Right renal pelvis (tissue), 4 donors: ENCODE measurements at places on chromosomes 3 and 15. TPM values are rescaled to one million over a fixed set of nuclear protein-coding genes. Genes with fewer than 3 reads are reported as not detected.

DNA sequence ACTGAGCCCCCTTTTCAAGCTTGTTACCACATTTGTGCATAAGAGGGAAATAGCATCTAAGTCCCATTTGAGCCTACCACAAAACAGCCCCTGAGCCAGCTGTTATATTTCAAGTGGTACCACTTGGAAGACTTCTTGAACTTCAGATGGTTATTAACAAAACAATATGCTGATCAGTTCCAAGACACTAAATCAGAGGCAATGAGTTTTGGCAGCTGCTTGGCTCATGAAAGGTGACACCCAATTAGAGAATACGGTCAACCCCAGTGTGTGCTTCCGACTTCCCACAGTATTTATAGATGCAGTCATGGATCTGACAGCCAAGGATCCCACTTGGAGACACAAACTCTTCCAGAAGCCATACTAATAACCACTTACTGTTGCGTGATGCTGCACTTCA lies 469.6 kb upstream of the PPP2R3A start:
- DNase-seq, result no peak

GRCh38 chr3:115670911-115671310 lies 47.6 kb downstream of the GAP43 start:
- DNase-seq, result no peak

DNA sequence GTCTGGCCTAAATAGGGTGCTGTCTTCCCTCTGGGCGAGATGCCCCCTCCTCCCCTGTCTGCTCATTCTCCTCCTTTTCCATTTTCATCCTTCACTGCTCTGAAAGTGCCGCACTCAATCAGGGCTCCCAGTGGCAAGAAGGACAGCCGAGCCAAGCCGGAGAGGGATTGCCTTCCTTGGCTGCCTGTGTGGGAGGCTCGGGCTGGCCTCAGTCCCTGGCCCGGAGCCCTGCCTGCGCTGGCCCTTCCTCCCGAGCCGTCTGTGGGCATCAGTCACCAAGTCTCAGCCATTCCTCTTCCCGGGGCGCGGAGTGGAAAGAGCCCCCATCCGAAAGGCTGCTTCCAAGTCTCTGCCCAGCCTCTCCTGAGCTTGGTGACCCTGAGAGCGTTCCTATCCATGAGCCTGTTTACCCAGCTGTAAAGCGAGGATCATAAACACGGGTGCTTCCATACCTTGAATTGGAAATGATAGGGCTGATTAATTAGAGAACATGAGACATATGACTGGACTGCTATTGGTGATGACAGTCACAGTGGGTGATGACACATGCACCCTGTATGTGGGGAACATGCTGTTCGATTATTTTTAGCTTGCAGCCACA lies 59.1 kb upstream of the TLE3 start:
- DNase-seq, result no peak

- DNase-seq, result no peak
These were observed 148.4 kb upstream of the TLE3 start for GRCh38 chr15:70245932-70246622.

DNA sequence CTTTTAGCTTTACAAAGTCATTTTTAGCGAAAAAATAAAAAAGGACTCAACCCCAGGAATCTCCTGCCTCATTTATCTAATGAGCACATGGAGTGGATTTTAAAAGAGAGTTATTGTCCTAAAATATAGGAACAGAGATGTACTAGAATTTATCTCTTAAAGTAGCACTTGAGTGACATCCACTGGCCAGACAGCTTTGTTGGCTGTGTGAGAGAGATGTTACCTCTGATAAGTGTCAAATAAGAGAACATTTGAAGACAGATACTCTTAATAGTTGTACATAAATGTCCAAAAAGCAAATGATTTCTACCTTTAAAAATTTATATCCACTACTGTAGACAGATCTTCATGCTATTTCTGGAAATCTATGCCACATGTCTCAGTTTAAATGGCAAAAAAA lies 12.3 kb upstream of the MFSD1 start:
- DNase-seq, result no peak

The ABCC5 gene
- 63.3 TPM for polyA plus RNA-seq

GRCh38 chr3:72274493-72275330 lies 489.8 kb upstream of the PROK2 start:
- no peak for DNase-seq

The CHRM5 gene
- polyA plus RNA-seq, result 0.19 TPM

DNA sequence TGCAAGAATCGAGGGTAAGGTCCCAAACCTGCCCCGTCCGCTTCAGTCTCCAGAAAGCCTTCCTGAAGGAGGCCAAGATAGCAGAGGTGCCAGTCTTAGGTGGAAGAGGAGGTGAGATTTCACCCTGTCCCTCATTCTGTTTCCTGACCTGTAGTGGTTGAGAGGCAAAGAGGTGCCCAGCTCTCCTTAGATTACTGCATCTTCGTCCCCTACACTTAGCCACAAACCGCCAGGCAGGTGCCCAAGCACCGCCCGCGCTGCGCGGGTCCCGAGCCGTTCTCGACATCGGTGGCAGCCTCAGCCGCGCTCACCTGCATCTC lies 23.8 kb upstream of the POLG start:
- DNase-seq, result no peak

DNA sequence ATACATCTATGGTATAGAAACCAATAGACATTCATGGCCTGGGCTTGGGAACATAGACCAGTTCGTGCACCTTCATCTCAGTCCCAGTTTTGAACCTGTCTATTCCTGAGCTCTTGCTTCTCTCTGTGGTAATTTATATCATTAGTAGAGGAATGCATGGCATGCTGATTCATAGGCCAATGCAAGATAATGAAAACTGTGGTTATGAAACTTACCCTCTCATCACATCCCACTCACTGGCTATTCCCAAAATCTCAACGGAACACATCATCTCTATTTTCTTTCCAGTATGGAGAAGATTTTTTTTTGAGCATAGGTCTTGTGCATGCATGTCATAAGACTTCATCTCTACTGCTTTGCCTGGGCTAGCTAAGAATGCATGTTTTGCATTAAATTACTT lies 18.7 kb upstream of the P2RY12 start:
- no peak for DNase-seq

The EHD4 gene
- polyA plus RNA-seq, result 16.2 TPM

- no peak for DNase-seq
These were observed 29.6 kb upstream of the TLE3 start for GRCh38 chr15:70127288-70127746.

The MRAS gene
- 32.1 TPM for polyA plus RNA-seq
